Neural progenitor cell (in vitro differentiated cells): ENCODE measurements at places on chromosomes 1 and 21.

GRCh38 chr1:41907446-41907845 lies 11.3 kb downstream of the HIVEP3 start:
- no peak for DNase-seq

GRCh38 chr1:151475175-151475574 lies 15.9 kb upstream of the POGZ start:
- DNase-seq, result no peak

- DNase-seq, result no peak
Observed at GRCh38 chr1:206040328-206040727, 12.6 kb upstream of the RHEX start.

- DNase-seq, result peak; percentile 33
Observed at GRCh38 chr1:228109962-228110488, 926 bp upstream of the MRPL55 start.

DNA sequence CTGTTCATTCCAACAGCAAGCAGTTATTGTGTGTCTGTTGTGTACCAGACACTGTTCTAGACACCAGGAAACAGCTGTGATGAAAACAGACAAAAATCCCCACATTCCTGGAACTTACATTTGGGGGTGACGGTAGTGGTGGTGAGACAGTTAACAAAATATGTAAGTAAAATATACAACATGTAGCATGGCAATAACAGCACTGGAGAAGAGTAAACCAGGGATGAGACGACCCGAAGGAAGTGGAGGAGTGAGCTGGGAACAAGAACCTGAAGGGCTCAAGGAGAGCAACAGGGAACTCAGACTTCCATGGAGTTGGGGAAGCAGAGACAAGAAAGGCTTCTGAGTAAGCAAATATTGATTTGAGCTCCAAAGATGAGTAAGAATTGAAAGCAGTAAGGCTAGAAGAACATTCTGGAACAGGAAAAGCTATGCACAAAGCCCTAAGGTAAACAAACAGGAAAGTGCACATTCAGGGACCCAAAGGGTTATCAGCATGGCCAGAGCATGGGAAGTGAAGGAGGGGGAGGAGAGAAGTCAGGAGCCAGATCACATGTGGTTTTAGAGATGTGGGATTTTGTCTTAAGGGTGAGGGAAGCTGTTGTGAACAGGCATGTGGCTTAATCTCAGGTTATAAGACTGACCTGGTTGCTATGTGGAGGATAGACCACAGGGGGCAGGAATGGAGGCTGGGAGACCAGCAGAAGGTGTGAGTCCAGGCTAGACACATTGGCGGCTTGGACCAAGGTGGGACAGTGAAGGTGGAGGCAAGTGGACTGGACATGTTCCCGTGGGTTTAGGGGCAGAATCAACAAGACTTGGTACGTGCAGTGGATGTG lies 7.3 kb downstream of the CSF1 start:
- DNase-seq, result no peak

GRCh38 chr1:70778934-70779333 lies 268.7 kb downstream of the PTGER3 start:
- DNase-seq, result no peak

DNA sequence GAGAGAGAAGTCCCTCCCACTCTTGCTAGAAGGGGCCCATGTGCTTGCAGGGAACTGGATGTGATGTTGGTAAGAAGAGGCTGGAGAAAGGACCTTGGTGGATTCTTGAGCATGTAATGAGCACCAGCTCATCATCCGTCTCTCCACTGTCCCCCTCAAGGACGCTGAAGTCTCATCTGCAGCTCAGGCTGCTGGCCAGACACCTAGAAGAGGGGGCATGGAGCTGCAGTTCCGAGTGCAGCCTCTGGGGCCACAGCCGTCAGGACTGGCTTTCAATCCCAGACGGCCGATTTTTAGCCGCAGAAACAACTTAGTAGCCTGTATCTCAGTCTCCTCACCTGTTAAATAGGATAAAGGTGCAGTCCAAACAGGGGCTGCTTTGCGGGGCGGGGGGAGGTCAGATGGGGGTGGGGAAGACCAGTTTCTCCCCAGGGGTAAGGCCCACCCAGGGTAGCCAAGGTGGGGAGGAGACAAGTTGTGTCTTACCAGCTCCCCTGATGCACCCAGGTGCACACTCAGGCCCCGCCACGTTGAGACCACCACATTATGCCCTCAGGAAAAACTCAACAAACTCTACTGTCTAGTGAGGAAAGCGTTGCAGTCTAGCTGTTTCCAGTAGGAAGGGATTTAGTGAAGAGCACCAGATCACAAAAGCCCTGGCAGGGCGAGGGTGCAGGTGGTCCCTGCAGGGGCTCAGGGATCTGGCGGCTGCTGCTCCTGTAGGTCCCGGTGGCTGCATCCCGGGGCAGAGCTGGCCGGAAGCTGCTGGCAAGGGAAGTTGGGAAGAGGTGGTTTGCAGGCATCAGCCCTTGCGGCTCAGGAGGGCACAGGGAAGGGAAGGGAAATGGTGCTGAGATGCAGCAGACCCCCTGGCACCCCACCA lies 29.5 kb downstream of the LDLRAP1 start:
- DNase-seq, result peak; percentile 81

DNA sequence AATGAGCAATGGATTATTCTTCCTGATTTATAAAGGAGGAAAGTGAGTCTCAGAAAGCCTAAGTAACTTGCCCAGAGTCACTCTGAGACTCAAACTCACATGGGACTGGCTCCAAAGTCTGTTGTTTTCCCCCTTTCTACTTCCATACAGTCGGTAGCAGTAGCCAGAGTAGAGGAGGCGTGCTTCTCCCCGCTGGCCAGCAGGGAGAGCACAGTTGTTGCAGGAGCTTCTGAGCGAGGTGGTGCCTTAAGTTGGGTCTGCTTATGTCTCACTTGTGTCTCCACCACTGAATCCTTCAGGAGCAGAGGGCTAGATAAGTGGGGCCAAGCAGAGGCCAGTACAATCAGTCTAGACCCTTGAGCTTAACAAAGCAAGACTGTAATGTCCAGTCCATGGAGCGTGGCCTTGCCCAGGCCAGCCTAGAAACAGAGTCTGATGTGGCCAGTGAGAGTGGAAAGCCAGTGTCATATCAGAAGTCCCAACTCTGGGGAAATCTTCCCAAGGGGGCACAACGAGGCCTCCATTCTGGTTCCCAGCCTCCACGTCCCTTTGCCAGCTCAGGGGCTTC lies 181.9 kb downstream of the ZSCAN20 start:
- DNase-seq, result peak; percentile 63

GRCh38 chr1:37028981-37029617 lies 5.2 kb downstream of the GRIK3 start:
- DNase-seq, result no peak

DNA sequence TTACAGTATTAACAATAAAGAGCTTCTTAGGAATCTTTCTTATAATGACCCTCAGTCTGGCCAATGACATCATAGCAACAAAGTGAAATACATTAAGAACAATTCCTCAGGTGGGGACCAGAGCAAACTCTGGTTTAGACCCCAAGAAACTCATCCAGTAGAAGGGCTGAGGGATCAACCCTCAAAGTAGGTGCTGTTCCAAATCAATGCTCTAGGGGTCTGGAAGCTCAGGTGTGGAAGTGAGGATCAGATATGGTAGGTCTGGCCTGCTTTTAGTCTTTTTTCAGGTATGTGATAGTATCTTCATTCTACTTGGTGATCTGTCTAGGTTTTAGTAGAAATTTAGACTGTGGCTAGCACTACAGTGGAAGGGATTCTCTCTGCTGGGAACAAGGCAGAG lies 291.7 kb downstream of the PDE4B start:
- DNase-seq, result no peak

- DNase-seq, result peak; percentile 3
Observed at GRCh38 chr1:200228081-200228480, 181.8 kb downstream of the ZNF281 start.

GRCh38 chr21:46472246-46472645 lies 13.6 kb downstream of the DIP2A start:
- DNase-seq, result no peak

DNA sequence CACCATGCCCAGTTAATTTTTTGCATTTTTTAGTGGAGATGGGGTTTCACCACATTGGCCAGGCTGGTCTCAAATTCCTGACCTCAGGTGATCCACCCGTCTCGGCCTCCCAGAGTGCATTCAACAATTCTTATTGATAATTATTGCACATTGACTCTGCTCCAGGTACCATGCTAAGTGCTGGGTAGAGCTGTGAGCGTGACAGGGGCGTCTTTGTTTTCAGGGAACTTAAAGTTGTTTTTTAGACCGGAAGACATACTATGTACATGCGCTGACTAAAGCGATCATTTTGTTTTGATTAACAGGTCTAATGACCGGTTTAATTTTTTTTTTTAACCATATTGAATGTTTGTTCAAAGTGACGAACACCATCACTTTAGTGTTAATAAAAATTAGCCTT lies 4.0 kb downstream of the CD247 start:
- no peak for DNase-seq

GRCh38 chr1:3471356-3472087 lies 17.1 kb downstream of the ARHGEF16 start:
- DNase-seq, result peak; percentile 87

DNA sequence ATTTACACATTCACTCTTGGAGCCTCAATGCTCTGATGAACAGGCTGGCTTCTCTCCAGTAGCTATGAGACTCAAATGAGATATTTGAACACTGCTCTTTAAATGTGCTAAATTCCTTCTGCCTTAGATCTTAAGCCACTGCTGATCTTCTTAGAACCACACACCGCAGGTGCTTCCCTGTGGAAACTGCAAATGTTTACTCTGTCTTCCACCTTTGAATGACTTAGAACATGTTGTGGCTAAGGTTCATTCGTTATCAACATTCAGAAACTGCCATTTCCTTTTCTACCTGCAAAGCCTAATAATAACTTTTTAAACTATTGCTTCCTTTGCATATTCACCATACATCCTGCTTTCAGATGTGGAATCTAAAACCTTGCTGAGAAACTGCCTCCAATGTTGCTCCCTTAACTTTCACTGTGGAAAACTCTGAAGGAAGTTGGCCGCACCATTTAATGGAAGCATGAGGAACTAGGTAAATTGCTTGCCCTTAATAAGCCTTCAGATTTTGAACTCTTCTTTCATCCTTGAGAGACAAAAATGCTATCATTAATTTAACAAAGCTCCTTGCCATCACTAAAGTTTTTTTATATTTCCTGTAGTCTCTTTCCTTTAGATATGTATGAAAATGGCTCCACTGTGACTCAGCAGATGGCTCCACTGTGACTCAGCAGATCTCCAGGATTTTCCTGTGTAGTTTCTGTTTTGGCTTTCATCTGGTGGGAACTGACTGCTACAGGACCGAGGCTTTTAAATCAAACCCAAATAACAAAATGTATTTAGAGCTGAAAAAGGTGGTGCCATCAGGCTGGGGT lies 143.8 kb downstream of the TNFSF18 start:
- DNase-seq, result no peak

- DNase-seq, result no peak
Observed at GRCh38 chr1:89609781-89610456, 23.0 kb upstream of the LRRC8C start.

GRCh38 chr1:40276122-40276521 lies 18.1 kb downstream of the ZMPSTE24 start:
- no peak for DNase-seq

DNA sequence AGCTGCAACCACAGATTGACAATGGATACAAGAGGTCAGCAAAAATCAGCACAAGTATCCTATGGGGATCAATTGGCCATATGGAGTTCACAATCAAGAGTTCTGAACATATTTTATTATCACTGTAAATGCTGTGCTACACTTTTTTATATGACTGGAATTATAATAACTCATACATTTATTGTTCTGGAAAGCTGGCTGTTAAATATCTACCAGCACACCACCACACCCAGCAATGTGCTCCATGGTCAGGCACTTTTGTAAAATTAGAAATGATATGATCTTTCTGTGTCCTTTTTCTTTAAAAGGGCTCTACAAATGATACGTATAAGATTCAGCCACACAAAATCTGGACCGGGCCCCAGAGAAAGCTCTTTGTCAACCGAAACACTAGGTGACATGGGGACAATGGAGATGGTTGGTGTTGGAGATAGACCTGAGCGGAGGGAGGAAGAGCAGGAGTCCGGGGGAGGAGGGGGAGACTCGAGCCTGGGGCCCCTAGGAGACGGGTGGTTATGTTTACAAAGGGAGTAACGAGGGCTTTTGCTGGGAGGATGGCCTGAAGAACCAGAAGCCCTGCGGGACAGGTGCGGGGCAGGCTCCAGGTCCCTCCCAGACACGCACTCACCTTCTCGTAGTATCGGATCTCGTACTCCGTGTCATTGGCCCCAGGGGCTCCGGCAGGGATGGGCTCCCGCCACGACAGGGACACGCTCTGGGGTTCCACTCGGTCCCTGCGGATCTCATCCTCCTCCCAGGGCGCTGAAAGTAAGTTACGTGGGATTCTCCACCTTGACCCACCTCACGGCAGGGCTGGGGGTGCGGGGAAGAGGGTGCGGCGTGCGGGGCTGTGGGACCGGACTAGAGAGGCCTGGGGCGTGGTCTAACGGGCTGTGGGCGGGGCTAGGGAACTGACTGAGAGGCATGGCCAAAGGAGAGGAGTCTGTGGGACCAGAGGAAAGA lies 30.0 kb downstream of the EPHA10 start:
- DNase-seq, result peak; percentile 74

GRCh38 chr1:19096036-19096833 lies 113.8 kb downstream of the UBR4 start:
- peak; percentile 61 for DNase-seq

GRCh38 chr21:37514038-37514667 lies 147.6 kb downstream of the DYRK1A start:
- no peak for DNase-seq

DNA sequence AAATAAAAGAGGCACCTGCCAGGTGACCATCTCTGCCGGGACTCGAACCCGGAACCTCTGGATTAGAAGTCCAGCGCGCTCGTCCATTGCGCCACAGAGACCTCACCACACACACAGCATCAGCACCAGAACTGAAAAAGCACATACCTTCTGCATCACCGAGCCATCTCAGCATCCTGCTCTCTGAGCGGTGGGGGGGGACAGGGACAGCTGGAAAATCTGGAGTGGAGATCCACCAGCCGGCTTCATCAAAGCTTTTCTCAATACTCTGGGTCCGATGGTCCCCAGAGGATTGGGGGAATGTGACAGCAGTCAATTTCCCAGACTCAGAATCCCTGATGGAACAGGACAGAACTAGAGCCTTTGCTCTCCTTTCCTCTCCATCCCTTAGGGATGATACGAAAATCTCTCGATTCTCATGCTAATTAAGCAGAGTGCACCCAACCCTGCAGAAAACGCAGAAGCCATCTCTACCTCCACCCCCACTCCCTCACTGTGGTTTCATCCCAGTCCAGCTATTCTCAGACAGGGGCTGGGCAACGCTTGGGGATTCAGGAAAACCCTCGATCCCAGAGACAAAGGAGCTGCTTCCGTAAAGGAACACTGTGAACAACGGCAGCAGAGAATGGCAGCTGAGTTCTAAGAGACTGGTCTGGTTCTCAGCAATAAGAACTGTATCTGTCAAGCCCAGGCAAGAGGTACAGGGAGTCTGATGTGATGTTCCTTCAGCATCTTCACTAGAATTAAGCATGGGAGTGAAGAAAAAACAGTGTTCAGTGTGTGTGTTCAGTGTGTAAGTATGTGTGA lies 29.6 kb upstream of the CADM3 start:
- DNase-seq, result peak; percentile 90

DNA sequence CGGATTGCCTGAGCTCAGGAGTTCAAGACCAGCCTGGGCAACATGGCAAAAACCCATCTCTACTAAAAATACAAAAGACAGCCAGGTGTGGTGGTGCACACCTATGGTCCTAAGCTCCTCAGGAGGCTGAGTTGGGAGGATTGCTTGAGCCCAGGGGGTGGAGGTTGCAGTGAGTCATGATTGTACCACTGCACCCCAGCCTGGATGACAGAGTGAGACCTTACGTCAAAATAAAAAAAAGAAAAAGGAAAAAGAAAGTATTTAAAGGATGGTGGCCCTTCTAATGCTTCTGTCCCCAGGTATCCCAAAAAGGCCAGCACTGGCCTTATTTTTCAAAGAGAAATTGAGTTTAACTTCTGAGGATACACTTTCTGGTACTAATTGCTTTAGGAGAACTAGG lies 1.7 kb downstream of the IKBKE start:
- DNase-seq, result no peak
